ENCODE measurements at places on chromosomes 16 and 17.

GRCh38 chr17:83145831-83146230 is 66.4 kb downstream of the METRNL start:
- no peak for DNase-seq

DNA sequence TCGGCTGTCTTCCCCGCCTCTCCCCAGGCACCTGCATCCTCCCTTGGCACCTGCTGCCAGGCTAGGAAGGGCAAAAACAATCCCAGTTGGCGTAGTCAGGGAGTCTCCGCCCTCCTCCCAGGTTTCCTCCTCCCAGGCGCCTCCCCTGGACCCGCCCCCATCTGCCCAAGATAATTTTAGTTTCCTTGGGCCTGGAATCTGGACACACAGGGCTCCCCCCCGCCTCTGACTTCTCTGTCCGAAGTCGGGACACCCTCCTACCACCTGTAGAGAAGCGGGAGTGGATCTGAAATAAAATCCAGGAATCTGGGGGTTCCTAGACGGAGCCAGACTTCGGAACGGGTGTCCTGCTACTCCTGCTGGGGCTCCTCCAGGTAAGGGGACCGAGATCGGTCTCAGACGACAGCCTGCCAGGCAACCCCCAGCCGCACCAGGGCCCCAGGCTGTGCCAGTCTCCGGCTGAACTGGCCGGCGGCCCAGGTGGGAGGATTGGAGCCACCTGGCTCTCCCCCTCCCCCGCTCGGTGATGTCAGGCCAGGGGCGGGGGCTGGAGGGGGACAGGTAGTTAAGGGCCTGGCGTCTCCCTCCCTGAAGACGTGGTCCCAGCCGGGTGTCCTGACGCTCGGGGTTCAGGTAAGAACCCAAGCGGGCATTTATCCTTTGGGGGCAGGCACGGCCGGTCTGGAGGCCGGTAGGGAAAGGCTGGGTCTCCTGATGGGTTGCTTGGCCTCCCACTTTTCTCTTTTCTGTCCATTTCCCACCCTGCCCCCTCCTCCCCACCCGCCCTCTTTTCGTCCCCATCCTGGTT is at the start of gene GRB7:
Gene GRB7 (plus strand): TSS at position 179 of the 808 bp plus-strand sequence. CDS start 4,364 bp downstream, outside the sequence.
- DNase-seq: peak; percentile 23

GRCh38 chr16:11669380-11670146 is 1.3 kb downstream of the SNN start:
- peak; percentile 18 for DNase-seq

GRCh38 chr17:6587310-6587709 is 31.0 kb upstream of the PITPNM3 start:
- DNase-seq: no peak

GRCh38 chr16:65532258-65532657 is 410.4 kb upstream of the CDH11 start:
- DNase-seq: no peak

All from activated CD8-positive, alpha-beta T cell treated with anti-CD3 and anti-CD28 coated beads for 36 hours (primary cell).